Osteocyte (in vitro differentiated cells): ENCODE measurements at places on chromosomes 6 and 20. TPM values are rescaled to one million over a fixed set of nuclear protein-coding genes. Genes with fewer than 3 reads are reported as not detected.
A peak's percentile ranks its signal among the peaks of the same experiment; 100 is the strongest.

DNA sequence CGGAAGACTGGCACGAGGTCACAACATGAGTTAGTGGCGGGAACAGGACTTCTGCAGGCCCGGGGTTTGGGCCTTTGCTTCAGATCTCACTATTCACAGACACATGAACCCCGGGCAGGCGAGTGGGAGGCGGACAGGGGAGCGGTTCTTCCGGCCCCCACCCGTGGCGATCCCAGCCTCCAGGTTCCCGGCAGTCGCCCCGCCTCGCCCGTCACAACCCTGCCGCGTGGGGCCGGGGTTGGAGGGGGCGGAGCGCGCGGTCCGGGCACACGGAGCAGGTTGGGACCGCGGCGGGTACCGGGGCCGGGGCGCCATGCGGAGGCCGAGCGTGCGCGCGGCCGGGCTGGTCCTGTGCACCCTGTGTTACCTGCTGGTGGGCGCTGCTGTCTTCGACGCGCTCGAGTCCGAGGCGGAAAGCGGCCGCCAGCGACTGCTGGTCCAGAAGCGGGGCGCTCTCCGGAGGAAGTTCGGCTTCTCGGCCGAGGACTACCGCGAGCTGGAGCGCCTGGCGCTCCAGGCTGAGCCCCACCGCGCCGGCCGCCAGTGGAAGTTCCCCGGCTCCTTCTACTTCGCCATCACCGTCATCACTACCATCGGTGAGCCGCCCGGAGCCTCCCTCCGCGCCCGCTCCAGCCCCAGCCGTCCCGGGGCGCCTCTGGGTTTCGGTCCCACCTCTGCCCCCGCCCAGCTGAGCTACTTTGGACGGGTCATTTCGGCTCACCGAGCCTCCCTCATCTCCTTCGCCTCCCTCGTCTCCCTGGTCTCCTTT, at the start of gene KCNK15:
Gene KCNK15 (plus strand): TSS at position 268 of the 769 bp plus-strand sequence. CDS start 46 bp downstream, at position 314.
- peaks cover 27% of the 10 kb centered on the region for H3K4me1 ChIP-seq
- no peaks in the 10 kb centered on the region for H3K36me3 ChIP-seq
- peak within 1 kb of the TSS; percentile 75 for H3K4me3 ChIP-seq
- DNase-seq = no peak
- H3K27ac ChIP-seq = peak within 1 kb of the TSS; percentile 88
- H3K27me3 ChIP-seq = no peaks in the 10 kb centered on the region

DNA sequence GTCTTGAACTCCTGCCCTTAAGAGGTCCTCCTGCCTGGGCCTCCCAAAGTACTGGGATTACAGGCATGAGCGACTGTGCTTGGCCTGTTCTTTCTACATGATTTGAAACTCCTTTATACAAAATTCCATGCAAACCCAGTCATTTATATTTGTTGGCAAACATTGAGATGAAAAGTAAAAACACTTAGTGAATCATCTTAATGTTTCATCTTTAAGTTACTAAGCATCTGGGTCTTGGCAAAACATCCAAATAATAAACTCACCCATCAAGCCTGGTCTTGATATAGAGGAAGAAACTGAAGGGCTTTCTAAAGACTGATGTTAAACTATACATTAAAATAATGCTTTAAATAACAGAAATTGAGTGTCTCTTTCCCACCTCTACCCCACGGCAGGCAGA, 95.1 kb downstream of the FUT9 start:
- no peak for DNase-seq
- no peaks in the 10 kb centered on the region for H3K27me3 ChIP-seq
- no peaks in the 10 kb centered on the region for H3K4me1 ChIP-seq
- H3K4me3 ChIP-seq = no peak overlapping the region

DNA sequence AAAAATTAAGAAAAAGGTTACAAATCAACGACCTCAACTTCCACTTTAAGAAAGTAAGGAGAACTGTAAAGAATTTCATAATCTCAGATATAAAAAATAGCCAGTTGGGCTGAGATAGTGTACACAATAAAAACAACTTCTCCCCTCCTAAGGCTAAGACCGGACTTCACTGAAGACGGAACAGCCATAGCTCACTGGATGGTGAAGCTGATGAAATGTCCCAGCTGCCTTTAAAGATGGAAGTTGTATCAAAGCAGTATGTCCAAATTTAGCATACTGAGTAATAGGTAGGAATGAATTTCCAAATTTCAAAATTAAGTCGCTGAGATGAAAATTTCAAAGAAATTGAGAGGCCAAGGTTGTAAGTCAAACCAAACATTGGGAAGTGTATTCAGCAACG, 153.3 kb downstream of the RNGTT start:
- H3K36me3 ChIP-seq = peaks cover 8% of the 10 kb centered on the region
- no peak overlapping the region for H3K27ac ChIP-seq
- H3K27me3 ChIP-seq = no peaks in the 10 kb centered on the region
- no peak overlapping the region for H3K4me3 ChIP-seq

DNA sequence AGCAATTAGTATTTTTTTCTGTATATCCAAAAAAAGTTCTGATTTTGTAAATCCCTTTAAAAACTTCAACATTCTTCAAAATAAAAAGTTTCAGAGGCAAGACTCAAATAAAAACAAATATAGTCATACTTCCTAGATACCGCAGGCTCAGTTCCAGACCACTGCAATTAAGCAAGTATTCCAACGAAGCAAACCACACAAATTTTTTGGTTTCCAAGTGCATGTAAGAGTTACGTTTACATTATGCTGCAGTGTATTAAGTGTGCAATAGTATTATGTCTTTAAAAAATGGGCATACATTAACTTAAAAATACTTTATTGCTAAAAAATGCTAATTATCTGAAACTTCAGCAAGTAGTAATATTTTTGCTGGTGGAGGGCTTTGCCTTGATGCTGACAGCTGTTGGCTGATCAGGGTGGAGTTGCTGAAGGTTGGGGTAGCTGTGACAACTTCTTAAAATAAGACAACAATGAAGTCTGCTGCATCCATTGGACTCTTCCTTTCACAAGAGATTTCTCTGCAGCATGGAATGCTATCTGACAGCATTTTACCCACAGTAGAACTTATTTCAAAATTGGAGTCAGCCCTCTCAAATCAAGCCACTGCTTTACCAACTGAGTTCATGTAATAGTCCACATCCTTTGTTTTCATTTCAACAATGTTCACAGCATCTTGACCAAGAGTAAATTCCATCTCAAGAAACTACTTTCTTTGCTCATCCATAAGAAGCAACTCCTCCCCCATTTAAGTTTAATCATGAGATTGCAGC, 46.0 kb downstream of the PHIP start:
- H3K4me1 ChIP-seq = peaks cover 28% of the 10 kb centered on the region
- peak overlapping the region; percentile 28 for H3K27ac ChIP-seq
- H3K36me3 ChIP-seq = peaks cover 39% of the 10 kb centered on the region

GRCh38 chr6:150897400-150897943, 32.0 kb downstream of the MTHFD1L start:
- no peaks in the 10 kb centered on the region for H3K27me3 ChIP-seq
- no peak for DNase-seq
- peaks cover 15% of the 10 kb centered on the region for H3K36me3 ChIP-seq
- H3K4me3 ChIP-seq = no peak overlapping the region
- H3K4me1 ChIP-seq = peaks cover 56% of the 10 kb centered on the region
- peak overlapping the region; percentile 14 for H3K27ac ChIP-seq

DNA sequence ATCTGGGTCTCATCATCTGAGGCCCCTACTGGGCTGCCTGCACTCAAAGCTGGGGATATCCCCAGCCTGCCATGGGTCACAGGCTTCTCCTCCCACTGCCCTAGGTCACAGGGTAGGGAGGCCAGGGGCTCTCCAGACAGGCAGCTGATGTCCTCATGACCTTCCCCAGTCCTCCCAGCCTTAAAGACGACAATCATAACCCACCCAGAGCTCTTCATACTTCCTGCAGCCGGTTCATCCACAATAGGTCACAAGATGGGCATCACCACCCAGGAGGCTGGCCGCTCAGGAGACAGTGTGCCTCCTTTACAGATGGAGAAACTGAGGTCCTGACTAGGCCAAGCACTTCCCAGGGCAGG, 15.2 kb downstream of the TFEB start:
- peaks cover 35% of the 10 kb centered on the region for H3K4me1 ChIP-seq
- H3K27ac ChIP-seq = no peak overlapping the region
- no peaks in the 10 kb centered on the region for H3K27me3 ChIP-seq
- no peak for DNase-seq

- DNase-seq = no peak
- H3K36me3 ChIP-seq = no peaks in the 10 kb centered on the region
- H3K27ac ChIP-seq = no peak overlapping the region
- H3K4me3 ChIP-seq = no peak overlapping the region
Measured at GRCh38 chr6:39543095-39543494, 182.1 kb downstream of the KIF6 start.

DNA sequence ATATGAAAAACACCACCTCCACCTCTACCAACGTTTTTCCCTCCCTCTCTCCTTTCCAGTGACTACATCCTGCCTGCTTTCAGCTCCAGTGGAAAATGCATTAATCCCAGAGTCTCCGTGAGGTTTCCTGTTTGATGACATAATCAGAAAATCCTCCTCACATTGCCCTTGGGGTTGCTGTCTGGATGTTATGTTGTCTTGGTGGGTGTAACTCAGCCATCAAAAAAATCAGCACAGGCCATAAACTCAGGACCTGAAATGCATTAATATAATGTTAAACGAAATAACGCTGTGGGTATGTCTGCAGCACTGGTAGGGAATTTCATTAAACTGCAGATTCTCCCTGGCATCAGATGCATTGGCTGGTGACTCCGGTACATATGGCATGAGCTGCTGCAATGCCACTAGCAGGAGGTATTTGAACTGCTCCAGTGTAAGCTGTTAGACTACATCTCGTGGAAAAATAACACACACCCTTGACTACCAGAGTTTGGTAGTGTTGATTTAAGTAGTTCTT, 297.8 kb downstream of the PRL start:
- peaks cover 57% of the 10 kb centered on the region for H3K4me1 ChIP-seq
- DNase-seq = no peak
- H3K4me3 ChIP-seq = peak overlapping the region; percentile 28
- H3K27ac ChIP-seq = peak overlapping the region; percentile 88
- no peaks in the 10 kb centered on the region for H3K36me3 ChIP-seq

GRCh38 chr6:18829272-18829870, 442.2 kb downstream of the RNF144B start:
- DNase-seq = no peak
- H3K4me3 ChIP-seq = no peak overlapping the region
- H3K27ac ChIP-seq = no peak overlapping the region
- no peaks in the 10 kb centered on the region for H3K4me1 ChIP-seq
- H3K36me3 ChIP-seq = no peaks in the 10 kb centered on the region

DNA sequence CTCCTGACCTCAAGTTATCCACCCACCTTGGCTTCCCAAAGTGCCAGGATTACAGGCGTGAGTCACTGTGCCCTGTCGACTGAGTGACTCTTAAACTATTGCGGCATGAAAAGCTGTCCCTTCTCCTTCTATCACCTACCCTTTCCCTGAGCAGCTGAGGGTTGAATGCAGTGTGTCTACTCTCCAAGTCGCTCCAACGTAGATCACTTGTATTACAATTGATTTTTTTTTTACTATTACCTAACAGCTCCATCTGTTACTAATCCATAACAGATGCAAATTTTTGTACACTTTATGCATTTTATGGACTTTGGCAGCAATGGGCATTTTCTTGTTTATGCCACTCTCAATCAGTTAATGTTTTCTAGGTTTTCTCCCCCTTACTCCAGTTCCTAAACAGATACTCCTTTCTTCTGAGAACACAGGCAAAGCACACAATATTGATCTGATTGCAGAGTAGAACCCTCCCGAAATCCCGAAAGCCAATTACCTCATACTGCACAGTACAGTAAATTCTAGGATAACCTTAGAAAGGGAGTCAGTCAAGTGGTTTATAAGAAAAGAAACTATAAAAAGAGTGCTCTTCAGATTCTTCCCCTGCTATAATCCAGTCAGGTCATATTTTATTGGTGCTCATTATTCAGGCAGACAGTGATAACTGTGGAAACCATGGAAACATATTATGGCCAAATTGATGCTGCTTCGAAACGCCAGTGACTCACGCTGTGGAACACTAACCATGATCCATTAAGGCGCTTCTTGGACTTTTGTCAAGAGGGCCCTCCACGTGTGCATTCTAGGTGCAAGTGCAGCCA, 273.0 kb downstream of the ADGB start:
- H3K27ac ChIP-seq = no peak overlapping the region
- peaks cover 6% of the 10 kb centered on the region for H3K4me1 ChIP-seq
- H3K4me3 ChIP-seq = no peak overlapping the region

DNA sequence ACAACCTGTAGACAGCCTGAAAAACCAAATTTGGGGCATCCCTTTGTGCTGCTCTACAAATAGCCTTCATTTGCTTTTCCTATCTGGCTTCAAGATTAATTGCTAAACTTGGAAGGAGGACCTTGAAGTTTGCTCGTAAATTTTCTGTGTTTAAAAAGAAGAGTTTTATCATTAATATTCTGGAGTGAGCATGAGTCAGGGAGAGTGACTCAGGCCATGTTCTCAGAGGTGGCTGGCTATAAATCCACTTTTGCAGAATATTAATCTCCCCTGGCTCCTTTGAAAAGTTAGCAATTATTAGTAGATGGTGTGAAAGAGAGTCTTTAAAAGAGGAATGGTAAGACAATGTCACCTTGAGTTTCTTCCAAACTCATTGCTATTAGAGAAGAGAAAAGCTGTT, 91.0 kb downstream of the ANKEF1 start:
- H3K4me3 ChIP-seq = no peak overlapping the region
- DNase-seq = no peak
- H3K27ac ChIP-seq = no peak overlapping the region
- H3K36me3 ChIP-seq = no peaks in the 10 kb centered on the region
- H3K27me3 ChIP-seq = peaks cover 13% of the 10 kb centered on the region

DNA sequence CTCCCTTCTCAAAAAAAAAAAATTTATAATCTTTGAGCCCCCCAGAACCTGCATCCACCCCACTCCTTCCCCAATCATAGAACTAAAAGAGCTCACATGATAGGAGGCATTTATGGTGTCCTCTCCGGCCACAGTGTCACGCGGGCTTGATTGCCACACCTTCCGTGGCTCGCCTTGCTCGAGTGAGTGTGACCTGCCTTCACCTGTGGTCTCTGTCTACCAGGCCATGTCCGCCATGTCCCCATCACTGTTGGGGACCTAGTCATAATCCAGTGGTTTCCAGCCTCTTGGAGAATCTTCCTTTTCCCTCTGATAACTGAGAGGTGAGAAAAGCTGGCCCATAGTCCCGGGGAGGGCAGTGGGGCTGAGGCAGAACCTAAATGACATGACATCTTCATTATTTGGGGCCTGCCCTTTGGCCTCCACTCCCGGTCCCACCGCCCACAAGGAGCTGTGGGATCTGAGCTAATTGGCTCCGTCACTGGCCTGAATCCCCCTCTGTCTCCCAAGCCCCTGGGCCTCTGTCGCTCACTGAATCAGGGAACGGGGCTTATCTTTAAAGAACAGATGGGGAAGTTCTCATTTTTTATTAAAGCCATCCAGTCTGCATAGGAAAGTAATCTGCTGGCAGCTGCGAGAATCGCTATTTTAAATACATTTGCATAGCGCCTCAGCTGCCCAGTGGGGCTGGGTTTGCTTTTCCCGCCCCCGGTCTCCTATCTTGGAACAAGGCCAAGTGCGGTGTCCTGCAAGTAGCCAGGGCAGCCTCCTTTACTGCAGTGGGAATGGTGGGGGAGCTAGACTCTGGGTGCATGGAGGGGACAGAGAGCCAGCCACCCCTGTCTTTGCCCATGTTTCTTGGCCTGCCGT, 197.6 kb upstream of the PMEPA1 start:
- peaks cover 74% of the 10 kb centered on the region for H3K27me3 ChIP-seq
- H3K27ac ChIP-seq = no peak overlapping the region
- H3K36me3 ChIP-seq = no peaks in the 10 kb centered on the region
- no peak overlapping the region for H3K4me3 ChIP-seq
- H3K4me1 ChIP-seq = no peaks in the 10 kb centered on the region
- DNase-seq = no peak

The TRIM40 gene
- not detected in 2 replicates for total RNA-seq

The HLA-DOB gene
- 0.24 and 0.57 TPM in 2 replicates for total RNA-seq

The BAG2 gene
- 8.8 and 9.1 TPM in 2 replicates for total RNA-seq

The GJA10 gene
- total RNA-seq = not detected in 2 replicates

The B3GAT2 gene
- total RNA-seq = not detected in 2 replicates

The RAET1G gene
- total RNA-seq = 0.55 and 0.73 TPM in 2 replicates

The TRIM10 gene
- total RNA-seq = not detected in 2 replicates
